ENCODE measurements at places on chromosomes 12 and 14.

- no peak for DNase-seq
Observed at GRCh38 chr14:92328664-92329255, 5.8 kb downstream of the SLC24A4 start.

DNA sequence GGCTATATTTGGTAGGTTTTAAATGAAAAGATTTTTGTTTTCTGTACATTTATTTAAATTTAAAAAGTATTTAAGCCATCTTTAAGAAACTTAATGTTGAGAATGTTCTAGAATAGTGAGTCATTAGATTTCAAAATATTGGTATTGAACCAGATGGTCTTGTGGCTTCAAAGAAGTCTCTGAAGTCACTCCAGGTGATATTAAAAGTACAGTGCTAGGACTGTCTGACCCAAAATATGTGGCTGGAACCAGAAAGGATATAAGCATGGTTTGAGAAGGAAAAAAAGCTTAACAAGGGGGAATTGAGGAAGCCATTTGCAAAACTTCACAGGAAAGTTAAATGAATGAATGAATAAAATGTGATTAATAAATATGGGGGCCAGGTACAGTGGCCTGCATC is 28.7 kb upstream of the MDM2 start:
- no peak for DNase-seq

- no peak for DNase-seq
Observed at GRCh38 chr12:43336962-43337555, 214.9 kb downstream of the ADAMTS20 start.

DNA sequence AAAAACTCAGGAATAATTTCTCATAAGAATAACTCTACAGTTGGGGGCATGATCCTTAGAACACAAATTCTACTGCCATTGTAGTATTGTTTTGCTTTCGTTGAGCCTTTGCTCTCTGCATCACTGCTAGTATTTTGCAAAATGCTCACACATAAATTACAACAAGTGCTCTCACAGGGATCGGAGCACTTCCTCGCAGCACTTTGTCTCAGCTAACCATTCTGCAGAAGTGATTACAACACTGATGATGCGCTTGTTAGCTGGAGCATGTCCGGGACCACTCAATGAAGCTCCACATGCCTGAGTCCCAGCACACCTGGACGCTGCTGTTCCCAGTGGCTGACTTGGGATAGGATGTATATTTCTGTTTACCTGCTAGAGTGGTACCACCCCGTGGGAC is 31.6 kb downstream of the MOAP1 start:
- no peak for DNase-seq

GRCh38 chr12:13046964-13047363 is 2.8 kb downstream of the FAM234B start:
- DNase-seq: no peak
